Aorta (tissue), 5 donors: ENCODE measurements at places on chromosomes 7 and 10. TPM values are rescaled to one million over a fixed set of nuclear protein-coding genes. Genes with fewer than 3 reads are reported as not detected.

DNA sequence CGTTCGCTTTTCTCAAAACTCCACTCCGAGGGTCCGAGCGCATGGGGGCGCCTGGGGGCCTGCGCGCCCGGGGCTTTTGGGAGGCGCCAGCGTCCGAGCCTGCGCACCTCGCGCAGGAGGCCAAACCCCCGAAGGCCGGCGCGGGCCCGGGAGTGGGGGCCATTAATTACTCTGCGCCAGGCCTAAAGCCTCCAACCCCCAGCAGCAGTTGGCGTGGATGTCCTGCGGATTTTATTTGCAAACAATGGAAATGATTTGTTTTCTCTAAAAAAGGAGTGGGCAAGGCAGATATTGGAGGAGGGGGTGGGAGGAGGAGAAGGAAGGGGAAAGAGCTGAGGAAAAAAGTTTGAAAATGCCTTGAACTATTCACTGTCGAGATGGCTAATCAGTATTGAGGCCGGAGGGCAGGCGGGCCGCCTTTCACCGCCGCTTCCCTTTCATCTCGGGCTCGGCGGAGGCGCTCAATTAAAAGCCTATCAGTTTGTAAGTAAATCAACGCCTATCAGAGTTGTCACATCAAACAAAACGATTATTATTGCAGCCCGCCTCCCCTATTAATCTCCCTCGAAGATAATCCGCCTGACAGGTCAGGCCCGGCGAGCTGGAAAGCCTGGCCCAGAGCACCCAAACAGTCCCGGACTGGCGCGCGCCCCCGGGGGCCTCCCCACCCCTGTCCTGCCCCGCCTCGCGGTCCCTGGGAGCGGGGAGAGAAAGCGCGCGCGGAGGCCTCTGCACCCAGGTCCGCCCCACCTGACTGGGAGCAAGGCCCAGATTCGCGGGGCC, 3.4 kb upstream of the ZNF503 start:
- DNase-seq = no peak

DNA sequence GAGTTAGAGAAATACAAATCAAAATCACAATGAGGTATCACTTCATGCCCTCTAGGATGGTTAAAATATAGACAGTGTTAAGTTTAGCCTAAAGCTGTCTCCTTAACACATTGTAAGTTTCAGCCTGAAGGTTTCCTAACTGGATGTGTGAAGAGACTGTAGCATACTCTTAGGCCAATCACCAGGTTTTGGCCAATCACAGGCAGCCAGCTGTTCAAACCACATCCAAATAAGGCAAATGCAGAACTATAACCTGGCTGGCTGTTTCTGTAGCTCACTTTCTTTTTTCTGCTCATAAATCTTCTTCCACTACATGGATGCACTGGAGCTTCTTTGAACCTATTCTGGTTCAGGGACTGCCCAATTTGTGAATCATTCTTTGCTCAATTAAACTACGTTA, 19.7 kb downstream of the ESYT2 start:
- no peak for DNase-seq

GRCh38 chr10:31353574-31353973, 34.6 kb downstream of the ZEB1 start:
- no peak for DNase-seq

- DNase-seq = peak; percentile 78
Measured at GRCh38 chr7:75795831-75796285, 17.7 kb downstream of the CCL24 start.

GRCh38 chr10:47031211-47031900, 120.1 kb downstream of the PTPN20 start:
- no peak for DNase-seq

Gene HTR5A
- total RNA-seq = not detected

Gene TMEM248
- total RNA-seq = 101 TPM
